ENCODE measurements at places on chromosomes 3 and 15.

DNA sequence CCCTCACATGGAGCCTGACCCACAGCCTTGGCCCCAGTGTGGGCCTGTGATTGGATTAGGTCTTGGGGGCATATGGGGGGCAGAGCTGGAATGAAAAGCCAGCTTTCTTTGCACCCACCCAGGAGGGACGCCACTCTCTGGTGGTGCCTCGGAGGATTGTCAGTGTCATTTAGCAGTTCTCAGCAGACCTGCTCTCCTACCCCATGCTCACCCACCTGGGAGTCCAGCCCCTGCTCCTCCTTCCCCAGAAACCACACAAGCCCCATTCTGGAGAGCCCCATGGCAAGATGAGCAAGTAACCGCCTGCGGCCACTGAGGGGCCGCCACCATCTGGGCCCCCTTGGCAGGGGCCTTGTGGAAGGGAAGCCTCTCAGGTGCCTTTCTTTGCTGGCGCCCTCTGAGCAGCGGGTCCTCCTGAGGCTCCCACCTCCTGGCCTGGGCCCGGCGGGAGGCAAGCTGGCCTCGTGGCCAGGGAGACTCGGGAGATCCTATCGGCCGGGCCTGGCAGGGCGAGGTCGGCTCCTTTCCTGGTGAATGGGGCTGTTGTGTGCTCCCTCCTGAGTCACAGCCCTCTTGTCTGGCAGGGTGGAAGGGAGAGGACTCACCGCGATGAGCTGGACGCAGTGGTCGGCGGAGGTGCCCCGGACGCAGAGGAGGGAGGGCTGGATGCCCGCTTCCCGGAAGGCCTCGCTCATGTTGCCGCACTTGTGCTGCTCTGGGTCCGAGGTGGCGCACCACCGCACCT is 2.3 kb downstream of the MELTF start:
- DNase-seq = no peak

- no peak for DNase-seq
These were observed 136.3 kb downstream of the GHSR start for GRCh38 chr3:172312001-172312400.

DNA sequence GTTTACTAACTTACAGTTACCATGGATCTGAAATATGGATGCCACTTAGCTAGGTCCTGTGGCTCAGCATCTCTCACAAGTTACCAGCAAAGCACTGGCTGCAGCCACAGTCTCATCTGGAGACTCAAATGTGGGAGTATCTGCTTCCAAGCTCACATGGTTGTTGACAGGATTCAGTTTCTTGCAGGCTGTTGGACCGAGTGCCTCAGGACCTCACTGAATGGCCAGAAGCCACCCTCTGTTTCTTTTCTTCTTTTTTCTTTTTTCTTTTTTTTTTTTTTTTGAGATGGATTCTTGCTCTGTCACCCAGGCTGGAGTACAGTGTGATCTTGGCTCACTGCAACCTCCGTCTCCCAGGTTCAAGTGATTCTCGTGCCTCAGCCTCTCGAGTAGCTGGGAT is 20.1 kb upstream of the AMOTL2 start:
- no peak for DNase-seq

DNA sequence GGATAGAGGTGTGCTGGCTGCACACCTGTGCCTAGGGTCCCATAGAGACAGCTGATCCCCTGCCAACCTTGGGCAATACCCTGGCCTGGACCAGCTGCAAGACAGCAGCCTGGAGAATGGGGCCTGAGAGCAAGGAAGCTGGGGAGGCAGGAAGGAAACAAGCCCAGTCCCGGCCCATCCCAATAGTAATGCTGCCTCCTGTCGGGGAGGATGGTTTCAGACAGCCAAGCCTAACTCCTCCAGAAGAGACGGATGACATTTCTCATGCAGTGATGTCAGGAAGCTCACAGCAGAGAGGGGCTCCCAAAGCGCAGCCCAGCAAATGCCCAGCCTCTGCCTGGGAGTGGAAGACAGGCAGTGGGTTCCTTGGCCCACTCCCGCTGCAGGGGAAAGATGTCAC is 408.8 kb downstream of the OCA2 start:
- no peak for DNase-seq

DNA sequence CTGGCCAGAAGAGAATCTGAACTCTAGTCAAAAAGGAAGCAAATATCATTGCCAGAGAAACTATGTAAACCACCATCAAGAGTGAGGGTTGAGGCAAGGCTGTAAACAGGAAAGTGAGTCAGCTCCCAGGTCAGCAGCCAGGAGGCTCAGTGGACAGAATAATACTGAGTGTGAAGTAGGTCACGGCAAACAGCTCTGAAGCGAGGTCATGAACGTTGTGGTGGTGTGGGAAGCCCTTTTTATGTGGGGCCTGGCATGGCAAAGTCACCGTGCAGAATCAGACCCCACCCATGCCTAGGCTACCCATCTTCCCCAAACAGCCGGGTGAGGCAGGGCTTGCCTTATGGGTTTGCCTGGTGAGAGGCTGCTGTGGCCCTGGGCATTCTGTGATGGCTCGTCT is 43.9 kb downstream of the THBS1 start:
- DNase-seq = peak; percentile 58

GRCh38 chr3:169629895-169630294 is 33.6 kb downstream of the MECOM start:
- DNase-seq = no peak

- DNase-seq = peak; percentile 20
These were observed 220.4 kb upstream of the THBS1 start for GRCh38 chr15:39360452-39360851.

DNA sequence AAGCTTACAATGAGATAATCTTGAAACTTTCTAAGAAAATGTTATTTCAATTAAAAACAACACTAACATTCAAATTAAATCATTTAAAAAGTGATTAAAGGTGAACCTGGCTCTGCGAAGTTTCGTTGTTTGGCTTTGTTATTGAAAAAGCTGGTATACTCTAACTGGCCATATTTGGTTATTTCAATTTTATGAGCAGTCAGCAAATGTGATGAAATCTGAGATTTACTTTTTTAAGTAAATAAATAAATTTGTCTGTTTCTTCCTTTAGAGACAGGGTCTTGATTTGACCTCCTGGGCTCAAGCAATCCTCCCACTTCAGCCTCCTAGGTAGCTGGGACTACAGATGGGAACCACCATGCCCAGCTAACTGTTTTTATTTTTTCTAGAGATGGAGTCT is 38.0 kb downstream of the CDV3 start:
- DNase-seq = no peak

All from kidney glomerular epithelial cell (primary cell).